ENCODE measurements at places on chromosomes 6 and 20. TPM values are rescaled to one million over a fixed set of nuclear protein-coding genes. Genes with fewer than 3 reads are reported as not detected.

MEI4 gene
- total RNA-seq = not detected

PSORS1C2 gene
- not detected for total RNA-seq

GRCh38 chr6:33172688-33173534, 19.4 kb downstream of the COL11A2 start:
- H3K36me3 ChIP-seq = no peaks in the 10 kb centered on the region
- no peaks in the 10 kb centered on the region for H3K4me1 ChIP-seq
- H3K4me3 ChIP-seq = no peak overlapping the region
- peak overlapping the region; percentile 30 for H3K27ac ChIP-seq

GRCh38 chr6:109238396-109238795, 143.1 kb downstream of the CEP57L1 start:
- no peaks in the 10 kb centered on the region for H3K27me3 ChIP-seq
- H3K36me3 ChIP-seq = no peaks in the 10 kb centered on the region
- no peak for DNase-seq
- H3K4me3 ChIP-seq = no peak overlapping the region

GRCh38 chr6:47059216-47059885, 17.2 kb upstream of the ADGRF1 start:
- no peak overlapping the region for H3K4me3 ChIP-seq
- H3K36me3 ChIP-seq = no peaks in the 10 kb centered on the region
- no peak overlapping the region for H3K27ac ChIP-seq
- H3K4me1 ChIP-seq = peaks cover 7% of the 10 kb centered on the region

- H3K4me3 ChIP-seq = no peak overlapping the region
- H3K27ac ChIP-seq = no peak overlapping the region
These were observed 32.4 kb downstream of the AAR2 start for GRCh38 chr20:36268440-36269342.

C4A gene
- 1.5 TPM for total RNA-seq

GRCh38 chr6:42715871-42716270, 6.5 kb downstream of the PRPH2 start:
- no peak for DNase-seq
- no peak overlapping the region for H3K4me3 ChIP-seq
- no peaks in the 10 kb centered on the region for H3K27me3 ChIP-seq
- H3K4me1 ChIP-seq = no peaks in the 10 kb centered on the region

GRCh38 chr20:36604952-36605398, 604 bp upstream of the RAB5IF start:
- peaks cover 19% of the 10 kb centered on the region for H3K4me1 ChIP-seq
- DNase-seq = no peak
- H3K27ac ChIP-seq = peak overlapping the region; percentile 89
- peak overlapping the region; percentile 35 for H3K4me3 ChIP-seq
- peaks cover 5% of the 10 kb centered on the region for H3K36me3 ChIP-seq

SPAG4 gene
- total RNA-seq = 5.4 TPM

DNA sequence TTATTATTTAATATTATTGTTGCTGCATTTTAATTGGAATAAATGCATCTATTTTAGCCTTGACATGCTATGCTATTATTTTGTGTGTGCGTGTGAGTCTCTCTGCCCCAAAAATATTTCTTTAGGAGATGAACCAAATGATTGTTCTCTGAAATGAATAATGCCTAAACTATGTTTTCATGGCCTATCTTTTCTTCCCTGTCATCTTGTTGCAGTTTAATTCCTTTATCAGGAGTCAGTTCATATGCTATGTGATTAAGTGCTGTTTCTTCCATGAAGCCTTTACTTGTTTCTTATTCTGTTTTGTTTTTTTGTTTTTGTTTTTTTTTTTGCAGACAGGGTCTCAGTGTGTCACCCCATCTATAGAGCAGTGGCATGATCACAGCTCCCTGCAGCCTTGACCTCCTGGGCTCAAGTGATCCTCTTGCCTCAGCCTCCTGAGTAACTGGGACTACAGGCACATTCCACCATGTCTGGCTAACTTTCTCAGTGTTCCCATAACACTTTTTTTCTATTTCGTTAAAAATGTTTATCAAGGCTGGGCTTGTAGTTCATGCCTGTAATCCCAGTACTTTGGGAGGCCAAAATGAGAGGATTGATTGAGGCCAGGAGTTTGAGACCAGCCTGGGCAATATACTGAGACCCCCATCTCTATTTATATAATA, 25.7 kb downstream of the TPX2 start:
- H3K4me1 ChIP-seq = 0 out of 2 replicates have a peak, but pooled peaks cover 8% of the 10 kb centered on the region
- H3K27ac ChIP-seq = peak overlapping the region; percentile 19
- H3K36me3 ChIP-seq = peaks cover 4% of the 10 kb centered on the region
- no peak overlapping the region for H3K4me3 ChIP-seq

GRCh38 chr6:15320693-15321092, 74.8 kb downstream of the JARID2 start:
- no peak overlapping the region for H3K27ac ChIP-seq
- H3K4me3 ChIP-seq = no peak overlapping the region
- no peak for DNase-seq
- peaks cover 13% of the 10 kb centered on the region for H3K4me1 ChIP-seq
- no peaks in the 10 kb centered on the region for H3K27me3 ChIP-seq

GRCh38 chr6:45514454-45515230, 136.9 kb upstream of the SUPT3H start:
- DNase-seq = no peak
- H3K4me3 ChIP-seq = no peak overlapping the region
- no peaks in the 10 kb centered on the region for H3K27me3 ChIP-seq
- no peaks in the 10 kb centered on the region for H3K4me1 ChIP-seq

PRELID3B gene
- 171 TPM for total RNA-seq

GRCh38 chr6:82364087-82365015, 734 bp downstream of the TPBG start:
- H3K4me1 ChIP-seq = no peaks in the 10 kb centered on the region
- H3K27ac ChIP-seq = peak overlapping the region; percentile 54
- H3K4me3 ChIP-seq = peak overlapping the region; percentile 62
- DNase-seq = peak; percentile 54
- H3K27me3 ChIP-seq = no peaks in the 10 kb centered on the region
- no peaks in the 10 kb centered on the region for H3K36me3 ChIP-seq

RARS2 gene
- 37.4 TPM for total RNA-seq

GRCh38 chr20:40459299-40459698, 229.7 kb downstream of the MAFB start:
- DNase-seq = no peak
- no peak overlapping the region for H3K27ac ChIP-seq
- H3K4me3 ChIP-seq = no peak overlapping the region
- H3K36me3 ChIP-seq = no peaks in the 10 kb centered on the region
- no peaks in the 10 kb centered on the region for H3K4me1 ChIP-seq

DNA sequence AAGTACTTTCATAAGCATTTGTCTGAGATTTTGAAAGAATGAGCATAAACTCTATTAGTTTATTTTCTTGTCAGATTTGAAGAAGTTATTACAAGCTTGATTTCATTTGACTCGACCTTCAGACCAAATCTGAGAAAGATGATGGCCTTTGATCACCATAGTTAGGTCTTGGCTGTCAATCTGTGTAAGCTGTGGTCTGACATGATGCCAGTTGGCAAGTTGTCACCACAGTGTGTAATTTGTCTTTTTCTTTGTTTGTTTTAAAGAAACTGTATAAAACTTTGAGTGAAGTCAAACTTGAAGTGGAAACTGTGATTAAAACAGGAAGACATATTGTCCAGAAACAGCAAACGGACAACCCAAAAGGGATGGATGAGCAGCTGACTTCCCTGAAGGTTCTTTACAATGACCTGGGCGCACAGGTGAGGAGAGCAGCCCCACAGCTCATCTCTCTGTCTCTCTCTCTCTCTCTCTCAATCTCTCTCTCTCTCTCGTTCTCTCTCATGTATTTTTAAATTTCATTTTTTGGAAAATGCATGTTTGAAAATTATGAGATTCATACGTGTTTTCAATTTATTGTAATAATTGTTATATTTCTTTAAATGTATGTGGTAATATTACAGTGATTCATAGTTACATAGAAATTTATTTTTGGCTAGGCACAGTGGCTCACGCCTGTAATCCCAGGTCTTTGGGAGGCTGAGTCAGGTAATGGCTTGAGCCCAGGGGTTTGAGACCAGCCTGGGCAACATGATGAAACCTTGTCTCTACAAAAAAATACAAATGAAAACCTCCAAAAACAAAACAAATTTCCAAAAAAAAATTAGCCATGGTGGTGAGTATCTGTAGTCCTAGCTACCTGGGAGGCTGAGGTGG, 208.1 kb downstream of the UTRN start:
- no peaks in the 10 kb centered on the region for H3K36me3 ChIP-seq
- H3K27ac ChIP-seq = no peak overlapping the region
- no peak overlapping the region for H3K4me3 ChIP-seq
- H3K27me3 ChIP-seq = no peaks in the 10 kb centered on the region

PNLDC1 gene
- total RNA-seq = 0.32 TPM

DNA sequence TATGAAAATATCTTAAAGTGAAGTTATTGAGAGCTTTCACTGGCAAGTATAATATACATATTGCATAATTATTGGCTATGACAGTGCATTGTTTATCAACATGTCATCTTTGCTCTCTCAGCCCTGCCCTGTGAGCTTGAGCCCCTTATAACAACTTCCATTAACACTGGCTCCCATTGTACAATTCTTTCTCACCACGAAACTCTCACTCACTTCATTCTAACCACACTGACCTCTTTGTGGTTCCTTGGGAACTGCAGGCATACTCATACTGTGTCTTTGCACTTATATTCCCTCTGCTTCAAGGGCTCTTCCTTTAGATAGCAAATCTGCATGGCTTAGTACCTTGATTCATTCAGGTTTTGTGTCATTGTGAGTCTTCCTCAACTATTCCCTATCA, 411.8 kb downstream of the CDKAL1 start:
- H3K4me3 ChIP-seq = no peak overlapping the region
- no peaks in the 10 kb centered on the region for H3K27me3 ChIP-seq
- DNase-seq = no peak
- H3K4me1 ChIP-seq = no peaks in the 10 kb centered on the region
- no peaks in the 10 kb centered on the region for H3K36me3 ChIP-seq
- H3K27ac ChIP-seq = no peak overlapping the region

DNA sequence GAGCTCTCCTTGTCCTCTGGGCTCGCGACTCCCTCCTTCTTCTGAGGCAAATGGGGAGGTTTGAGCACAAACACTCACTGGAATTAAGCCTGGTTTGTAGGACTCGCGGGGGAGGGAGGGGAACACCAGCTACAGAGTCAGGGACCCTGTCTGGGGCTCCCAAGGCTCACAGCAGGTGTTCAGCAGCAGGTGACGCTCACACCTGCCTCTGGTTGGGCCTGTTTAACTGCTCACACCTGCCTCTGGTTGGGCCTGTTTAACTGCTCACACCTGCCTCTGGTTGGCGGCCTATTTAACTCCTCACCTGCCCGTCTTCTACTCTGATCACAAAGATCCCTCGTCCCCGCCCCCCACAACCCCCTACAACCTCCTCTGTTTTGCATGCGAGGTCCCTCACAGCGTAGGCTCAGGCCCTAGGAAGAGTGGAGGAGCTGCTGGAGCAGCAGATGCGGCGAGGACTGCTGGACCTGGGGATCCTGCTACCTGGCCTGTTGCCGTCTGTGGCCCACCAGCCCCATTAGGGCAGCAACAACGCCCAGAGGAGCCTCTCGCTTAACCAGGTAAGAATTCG, 181.9 kb downstream of the ERMARD start:
- peak overlapping the region; percentile 79 for H3K27ac ChIP-seq
- H3K4me3 ChIP-seq = no peak overlapping the region
- H3K27me3 ChIP-seq = no peaks in the 10 kb centered on the region
- H3K36me3 ChIP-seq = no peaks in the 10 kb centered on the region

RRAGD gene
- total RNA-seq = 5.9 TPM

GRCh38 chr6:111517965-111518364, 34.9 kb upstream of the REV3L start:
- no peaks in the 10 kb centered on the region for H3K36me3 ChIP-seq
- H3K4me1 ChIP-seq = no peaks in the 10 kb centered on the region
- H3K27me3 ChIP-seq = no peaks in the 10 kb centered on the region
- DNase-seq = no peak
- no peak overlapping the region for H3K27ac ChIP-seq
- no peak overlapping the region for H3K4me3 ChIP-seq

- H3K36me3 ChIP-seq = no peaks in the 10 kb centered on the region
- no peaks in the 10 kb centered on the region for H3K27me3 ChIP-seq
- no peaks in the 10 kb centered on the region for H3K4me1 ChIP-seq
- no peak overlapping the region for H3K27ac ChIP-seq
- no peak overlapping the region for H3K4me3 ChIP-seq
These were observed 121.6 kb upstream of the BEND6 start for GRCh38 chr6:56833127-56833791.

DNA sequence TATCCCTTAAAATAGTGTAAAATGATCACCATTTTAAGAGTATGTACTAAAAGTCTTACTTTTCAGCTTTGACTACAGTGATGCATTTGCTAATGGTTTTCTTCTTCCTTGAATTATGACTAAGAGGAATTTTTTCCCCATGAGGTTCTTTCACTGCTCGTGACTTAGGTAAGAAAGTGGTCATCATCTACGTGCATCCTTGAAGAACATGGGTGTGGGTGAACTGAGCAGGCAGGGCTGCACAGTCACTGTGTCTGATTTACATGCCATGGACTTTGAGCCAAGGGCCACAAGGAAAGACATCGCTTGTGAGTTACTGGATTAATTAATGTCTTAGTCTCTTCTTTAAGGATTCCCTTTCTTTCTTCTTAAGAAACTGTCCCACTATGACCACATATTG, 33.3 kb downstream of the NQO2 start:
- no peaks in the 10 kb centered on the region for H3K4me1 ChIP-seq
- H3K36me3 ChIP-seq = no peaks in the 10 kb centered on the region
- H3K4me3 ChIP-seq = no peak overlapping the region
- H3K27ac ChIP-seq = no peak overlapping the region
- DNase-seq = no peak

DUSP15 gene
- total RNA-seq = 8.2 TPM

GRCh38 chr6:24933266-24933665, 2.5 kb downstream of the RIPOR2 start:
- no peak for DNase-seq
- H3K36me3 ChIP-seq = no peaks in the 10 kb centered on the region
- H3K27me3 ChIP-seq = no peaks in the 10 kb centered on the region

- no peak overlapping the region for H3K4me3 ChIP-seq
- no peaks in the 10 kb centered on the region for H3K4me1 ChIP-seq
- peak; percentile 46 for DNase-seq
- no peaks in the 10 kb centered on the region for H3K36me3 ChIP-seq
- H3K27me3 ChIP-seq = no peaks in the 10 kb centered on the region
These were observed 82.1 kb downstream of the RFPL4B start for GRCh38 chr6:112429226-112429625.

DEF6 gene
- 5.7 TPM for total RNA-seq

PRRT1 gene
- 2.0 TPM for total RNA-seq

- no peak for DNase-seq
- H3K27me3 ChIP-seq = no peaks in the 10 kb centered on the region
- no peaks in the 10 kb centered on the region for H3K4me1 ChIP-seq
These were observed 14.5 kb downstream of the NPEPL1 start for GRCh38 chr20:58706975-58707681.

GRCh38 chr6:148435386-148435785, 92.7 kb downstream of the SASH1 start:
- no peaks in the 10 kb centered on the region for H3K27me3 ChIP-seq
- H3K27ac ChIP-seq = no peak overlapping the region
- H3K36me3 ChIP-seq = no peaks in the 10 kb centered on the region
- no peak overlapping the region for H3K4me3 ChIP-seq
- DNase-seq = no peak

- DNase-seq = no peak
- no peaks in the 10 kb centered on the region for H3K36me3 ChIP-seq
These were observed 259.3 kb downstream of the BMP7 start for GRCh38 chr20:57007171-57007540.

Measured in Caco-2 (cell line).